ENCODE measurements at places on chromosomes 1 and 21.

DNA sequence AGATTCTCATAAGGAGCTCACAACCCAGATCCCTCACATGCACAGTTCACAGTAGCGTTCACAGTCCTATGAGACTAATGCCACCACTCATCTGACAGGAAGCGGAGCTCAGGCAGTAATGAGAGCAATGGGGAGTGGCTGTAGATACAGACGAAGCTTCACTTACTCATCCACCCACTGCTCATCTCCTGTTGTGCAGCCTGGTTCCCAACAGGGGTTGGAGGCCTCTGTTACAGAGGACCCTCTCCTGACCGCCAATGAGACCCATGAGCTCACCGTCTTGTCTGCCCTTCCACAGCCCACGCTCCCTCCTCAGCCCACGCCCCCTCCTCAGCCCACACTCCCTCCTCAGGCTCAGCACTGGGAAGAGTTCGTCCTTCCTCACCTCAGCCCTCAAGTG is 39.6 kb downstream of the RSPH1 start:
- DNase-seq = peak; percentile 48

DNA sequence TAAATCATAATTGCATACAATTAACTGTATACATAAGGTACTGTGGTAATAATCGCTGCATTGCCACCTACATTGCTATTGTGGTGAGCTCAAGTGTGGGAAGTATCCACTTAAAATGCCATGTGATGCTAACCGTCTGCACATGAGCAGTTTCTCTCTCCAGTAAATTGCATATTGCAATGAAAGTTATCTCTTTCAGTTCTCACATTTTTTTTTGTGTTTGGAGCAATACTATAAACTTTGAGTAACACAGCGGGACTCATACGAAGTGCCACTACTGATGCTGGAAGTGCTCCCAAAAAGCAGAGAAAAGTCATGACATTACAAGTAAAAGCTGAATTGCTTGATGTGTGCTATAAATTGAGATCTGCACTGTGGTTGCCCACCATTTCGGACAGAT is 38.5 kb downstream of the DISC1 start:
- DNase-seq = no peak

DNA sequence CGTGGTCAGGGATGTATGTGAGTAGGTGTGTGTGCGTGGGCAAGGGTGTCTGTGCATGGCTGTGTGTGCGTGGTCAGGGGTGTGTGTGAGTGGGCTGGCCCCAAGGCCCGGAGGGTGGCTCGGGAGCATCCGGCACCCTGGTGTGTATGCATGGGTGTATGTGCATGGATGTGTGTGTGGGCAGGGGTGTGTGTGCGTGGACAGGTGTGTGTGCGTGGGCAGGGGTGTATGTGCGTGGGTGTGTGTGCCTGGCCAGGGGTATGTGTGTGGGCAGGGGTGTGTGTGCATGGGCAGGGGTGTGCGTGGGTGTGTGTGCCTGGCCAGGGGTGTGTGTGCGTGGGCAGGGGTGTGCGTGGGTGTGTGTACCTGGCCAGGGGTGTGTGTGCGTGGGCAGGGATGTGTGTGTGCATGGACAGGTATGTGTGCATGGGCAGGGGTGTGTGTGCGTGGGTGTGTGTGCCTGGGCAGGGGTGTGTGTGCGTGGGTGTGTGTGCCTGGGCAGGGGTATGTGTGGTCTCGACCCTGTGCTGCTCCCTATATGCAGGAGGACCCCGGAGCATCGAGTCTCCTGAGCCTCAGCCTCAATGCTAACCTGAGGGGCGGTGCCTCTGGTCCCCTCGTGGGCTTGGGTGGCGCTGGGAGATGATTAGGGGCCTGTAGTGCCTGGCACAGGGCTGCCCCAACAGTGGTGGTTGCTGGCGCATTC is 16.3 kb downstream of the ARHGEF16 start:
- no peak for DNase-seq

GRCh38 chr1:22238356-22239224 is 95.7 kb upstream of the WNT4 start:
- no peak for DNase-seq

- no peak for DNase-seq
Measured at GRCh38 chr1:150207281-150207971, 28.5 kb downstream of the ANP32E start.

GRCh38 chr1:11311816-11312755 is 39.1 kb downstream of the UBIAD1 start:
- DNase-seq = no peak

DNA sequence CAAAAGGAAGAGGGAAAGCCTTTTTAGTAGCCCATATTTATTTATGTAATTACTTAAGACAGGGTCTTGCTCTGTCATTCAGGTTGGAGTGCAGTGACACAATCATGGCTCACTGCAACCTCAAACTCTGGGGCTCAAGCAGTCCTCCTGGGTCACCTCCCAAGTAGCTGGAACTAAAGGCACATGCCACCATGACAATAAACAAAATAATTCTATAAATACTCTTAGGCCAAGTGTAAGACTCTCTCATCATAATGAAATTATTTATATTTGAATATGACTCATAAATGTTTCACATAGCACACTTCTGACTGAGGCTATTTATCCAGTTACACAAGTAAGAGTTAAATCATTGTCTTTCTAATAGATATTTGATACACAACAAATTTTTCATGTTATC is 314.7 kb downstream of the AMY1C start:
- DNase-seq = no peak

DNA sequence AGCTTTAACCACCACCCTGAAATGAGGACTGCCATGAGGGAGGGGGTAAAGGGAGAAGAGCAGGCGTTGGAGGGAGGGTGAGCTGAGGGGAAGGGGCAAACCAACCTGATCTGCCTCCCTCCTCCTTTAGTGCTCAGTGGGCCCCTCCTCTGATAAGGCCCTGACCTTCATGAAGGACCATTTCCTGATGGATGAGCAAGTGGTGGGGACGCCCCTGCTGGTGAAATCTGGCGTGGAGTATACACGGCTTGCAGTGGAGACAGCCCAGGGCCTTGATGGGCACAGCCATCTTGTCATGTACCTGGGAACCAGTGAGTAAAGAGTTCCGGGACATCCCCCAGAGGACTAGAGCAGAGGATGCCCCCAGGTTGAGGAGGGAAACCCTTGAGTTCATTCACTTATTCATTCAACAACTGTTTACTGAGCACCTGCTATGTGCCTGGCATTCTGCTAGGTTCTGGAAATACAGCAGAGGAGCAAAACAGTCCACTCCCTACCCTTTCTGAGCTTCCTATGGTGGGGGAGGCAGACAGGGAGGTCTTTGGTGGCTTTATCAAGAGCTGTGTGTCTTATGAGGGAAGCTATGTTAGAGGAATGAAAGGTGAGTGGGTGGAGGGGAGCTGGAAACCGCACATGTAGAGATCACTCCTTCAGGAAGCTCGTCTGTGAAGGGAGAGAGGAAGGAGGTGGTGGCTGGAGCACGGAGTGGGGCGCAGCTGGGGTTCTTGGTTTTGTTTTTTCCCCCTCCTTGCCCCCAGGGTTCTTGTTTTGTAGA is 19.5 kb downstream of the SEMA4A start:
- no peak for DNase-seq

GRCh38 chr1:205437570-205437969 is 15.7 kb upstream of the LEMD1 start:
- no peak for DNase-seq

GRCh38 chr1:77652268-77652667 is 30.2 kb downstream of the ZZZ3 start:
- DNase-seq = no peak

DNA sequence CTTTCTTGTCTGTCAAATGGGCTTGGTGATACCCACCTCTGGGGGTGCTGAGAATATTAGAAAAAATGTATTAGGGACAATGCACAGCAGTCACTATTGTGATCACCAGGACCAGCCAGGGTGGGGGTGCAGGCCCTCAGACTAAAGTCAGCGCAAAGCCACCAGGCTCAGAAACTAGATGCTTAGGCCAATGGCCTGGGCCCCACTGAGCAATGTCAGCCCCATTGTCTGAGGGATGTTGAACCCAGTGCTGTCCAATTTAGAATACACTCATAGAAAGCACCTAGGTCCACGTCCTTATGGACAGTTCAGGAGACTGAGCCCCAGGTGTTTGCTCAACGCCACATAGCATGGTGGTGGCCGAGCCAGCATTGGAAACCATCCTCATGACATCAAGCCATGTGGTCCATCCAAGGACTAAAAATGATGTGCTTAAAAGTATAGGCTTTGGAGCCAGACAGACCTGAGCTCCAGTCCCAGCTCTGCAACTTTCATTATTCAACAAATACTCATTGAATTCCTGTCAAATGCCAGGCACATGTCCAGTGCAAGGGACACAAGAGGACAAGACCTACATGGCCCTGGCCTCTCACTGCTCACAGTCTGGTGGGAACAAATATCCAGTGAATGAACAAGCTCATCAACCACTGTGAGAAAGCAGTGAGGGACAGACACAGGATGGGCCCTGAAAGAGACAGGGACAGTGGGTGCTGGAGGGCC is 273.8 kb downstream of the MATN1 start:
- no peak for DNase-seq

DNA sequence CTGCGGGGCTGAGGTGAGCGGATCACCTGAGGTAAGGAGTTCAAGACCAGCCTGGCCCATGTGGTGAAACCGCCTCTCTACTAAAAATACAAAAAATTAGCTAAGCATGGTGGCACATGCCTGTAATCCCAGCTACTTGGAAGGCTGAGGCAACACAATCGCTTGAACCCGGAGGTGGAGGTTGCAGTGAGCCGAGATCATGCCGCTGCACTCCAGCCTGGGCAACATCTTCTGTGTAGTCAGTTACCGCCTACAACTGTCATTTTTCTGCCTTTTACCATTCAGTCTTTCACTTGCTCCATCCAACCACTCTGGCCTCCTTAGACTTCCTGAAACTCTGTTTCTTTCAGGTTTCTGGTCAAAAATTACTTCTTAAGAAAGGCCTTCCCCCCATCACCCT is 2.2 kb downstream of the MYCBP start:
- DNase-seq = no peak

DNA sequence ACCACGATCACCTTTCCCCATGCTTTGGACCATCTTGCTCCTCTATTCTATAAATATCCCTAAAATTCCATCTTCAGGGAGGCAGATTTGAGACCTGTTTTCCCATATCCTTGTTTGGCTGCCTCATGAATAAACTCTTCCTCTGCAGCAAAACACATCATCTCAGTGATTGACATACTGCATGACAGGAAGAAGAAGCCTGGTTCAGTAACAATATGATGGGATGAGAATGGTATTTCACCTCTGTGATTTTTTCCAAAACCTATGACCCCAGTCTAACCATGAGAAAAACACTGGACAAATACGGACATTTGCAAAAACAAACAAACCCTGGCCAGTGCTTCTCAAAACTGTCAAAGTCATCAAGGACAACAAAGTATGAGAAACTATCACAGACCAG is 53.8 kb upstream of the ZSWIM5 start:
- DNase-seq = no peak

DNA sequence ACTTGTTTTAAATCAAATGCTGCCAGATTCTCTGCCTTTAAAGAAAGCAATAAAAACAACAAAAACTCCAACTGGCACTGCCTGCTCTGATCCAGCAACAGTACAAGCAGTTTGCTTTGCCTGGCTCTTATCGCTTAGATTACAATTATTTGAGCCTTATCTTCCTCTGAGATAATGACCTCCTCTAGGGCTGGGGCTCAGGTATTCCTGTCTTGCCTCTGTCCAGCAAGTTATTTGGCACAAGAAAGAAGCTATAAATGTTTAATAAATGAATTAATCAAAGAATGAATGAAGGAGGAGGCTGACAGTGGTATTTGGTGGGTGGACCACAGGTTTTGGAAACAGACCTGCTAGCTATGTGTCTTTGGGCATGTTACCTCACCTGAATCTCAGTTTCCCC is 6.7 kb upstream of the SLC2A1 start:
- DNase-seq = no peak

- DNase-seq = no peak
Measured at GRCh38 chr1:155134322-155134721, 1.3 kb upstream of the SLC50A1 start.

GRCh38 chr1:9735800-9736199 is 84.3 kb downstream of the PIK3CD start:
- DNase-seq = no peak

DNA sequence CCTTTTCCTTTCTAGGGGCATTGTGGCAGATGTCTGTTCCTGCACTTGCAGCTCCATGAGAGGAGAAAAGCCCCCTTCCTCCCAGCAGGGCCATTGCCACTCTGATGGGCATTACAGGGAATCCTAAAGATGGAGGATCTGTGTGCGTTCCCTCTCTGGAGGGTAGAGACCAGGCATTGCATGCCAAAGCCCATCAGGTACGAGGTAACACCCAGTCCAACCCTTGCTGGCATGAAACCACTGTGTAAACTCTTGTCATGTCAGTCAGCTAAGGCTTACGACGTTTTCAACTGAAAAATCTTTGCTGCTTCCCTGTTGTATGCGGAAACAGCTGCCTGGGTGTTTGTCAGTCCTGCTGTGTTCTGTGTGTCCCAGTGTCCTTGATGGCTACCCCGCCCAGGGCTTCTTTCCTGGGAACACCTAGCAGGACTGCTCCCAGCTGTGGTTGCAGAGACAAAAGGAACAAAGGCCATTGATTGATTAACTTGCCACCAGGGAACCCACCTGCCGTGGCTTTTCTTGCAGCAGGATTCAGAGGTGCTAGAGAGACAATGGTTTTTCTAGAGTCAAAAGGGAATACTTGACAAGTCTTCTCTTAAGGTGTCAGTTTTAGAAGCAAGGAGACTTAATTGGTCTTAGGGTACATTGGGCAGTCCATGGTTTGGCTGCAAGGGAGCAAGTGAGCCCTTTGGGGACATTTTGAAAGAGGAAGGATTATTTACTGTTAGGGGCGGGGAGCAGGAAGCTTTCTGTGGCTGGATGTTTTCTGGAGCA is 24.6 kb downstream of the B3GALT5 start:
- DNase-seq = no peak

DNA sequence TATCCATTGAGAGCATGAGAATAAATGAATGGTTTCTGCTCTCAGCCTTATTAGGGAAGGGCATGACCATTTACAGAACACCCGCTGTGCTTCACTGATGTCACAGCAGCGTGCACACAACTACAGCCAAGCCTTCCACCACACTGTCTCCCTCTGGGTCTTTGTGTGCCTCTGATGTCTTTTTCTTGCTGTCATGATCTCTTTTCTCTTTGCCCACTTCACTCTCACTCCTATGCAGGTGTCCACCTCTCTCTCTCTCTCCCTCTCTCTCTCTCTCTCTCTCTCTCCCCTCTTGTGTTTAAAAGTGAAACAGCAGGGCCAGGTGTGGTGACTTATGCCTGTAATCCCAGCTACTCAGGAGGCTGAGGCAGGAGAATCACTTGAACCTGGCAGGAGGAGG is 232.5 kb upstream of the JUN start:
- no peak for DNase-seq

GRCh38 chr1:19083081-19083480 is 126.6 kb upstream of the IFFO2 start:
- DNase-seq = no peak

GRCh38 chr1:92343061-92343460 is 44.2 kb downstream of the RPAP2 start:
- DNase-seq = no peak

- no peak for DNase-seq
Measured at GRCh38 chr1:2150801-2151200, 43.8 kb downstream of the FAAP20 start.

All from stimulated activated naive CD8-positive, alpha-beta T cell treated with anti-CD3 and anti-CD28 coated beads, Interleukin-15, Interleukin-2, amounts not matched to agents 100 U/mL and 50 U/mL, for 24 hours (primary cell).